ENCODE measurements at places on chromosomes 4 and X.

DNA sequence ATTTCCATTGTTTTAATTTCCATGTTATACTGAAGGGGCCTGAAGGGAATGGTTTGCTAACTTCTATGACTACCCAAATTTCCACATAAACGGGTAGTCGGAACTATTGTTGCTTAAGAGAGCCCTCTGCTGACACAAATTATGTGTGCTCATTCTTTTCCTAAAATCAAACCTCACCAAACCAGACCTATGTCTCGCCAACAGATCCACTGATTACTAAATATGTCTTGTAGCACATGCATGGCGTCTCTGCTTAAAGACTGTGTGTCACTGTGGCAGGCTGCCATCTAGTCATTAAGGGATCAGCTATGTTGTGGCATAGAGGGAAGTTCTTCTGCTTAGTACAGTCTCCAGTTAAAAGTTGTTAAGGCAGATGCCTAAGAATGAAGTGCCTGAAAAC lies 25.1 kb downstream of the PIR start:
- no peak for ATAC-seq

DNA sequence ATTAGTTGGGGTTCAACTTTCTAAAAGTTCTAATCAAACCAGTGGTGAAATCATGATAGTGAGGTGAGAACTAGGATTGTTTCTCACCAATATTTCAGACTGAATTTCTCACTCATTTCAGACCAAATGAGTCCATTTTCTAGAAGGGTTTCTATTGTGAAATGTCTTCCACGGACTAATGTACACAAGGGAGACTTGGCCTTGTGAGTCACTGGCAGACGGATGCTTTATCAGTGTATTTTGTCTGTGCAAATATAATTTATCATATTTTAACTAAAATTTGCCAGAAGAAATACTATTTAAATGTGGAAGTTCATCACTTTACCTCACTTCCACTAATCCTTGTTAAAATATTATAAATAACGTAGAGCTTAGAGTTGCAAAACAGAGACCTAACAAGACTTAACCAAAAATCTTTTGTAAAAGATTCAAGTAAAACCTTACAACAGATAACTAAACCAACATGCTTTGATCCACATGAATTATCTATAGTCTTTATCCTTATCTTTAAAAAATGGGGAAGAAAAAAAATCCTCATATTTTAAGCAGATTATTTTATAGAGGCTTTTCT lies 506.0 kb upstream of the FAM241A start:
- no peak for ATAC-seq

DNA sequence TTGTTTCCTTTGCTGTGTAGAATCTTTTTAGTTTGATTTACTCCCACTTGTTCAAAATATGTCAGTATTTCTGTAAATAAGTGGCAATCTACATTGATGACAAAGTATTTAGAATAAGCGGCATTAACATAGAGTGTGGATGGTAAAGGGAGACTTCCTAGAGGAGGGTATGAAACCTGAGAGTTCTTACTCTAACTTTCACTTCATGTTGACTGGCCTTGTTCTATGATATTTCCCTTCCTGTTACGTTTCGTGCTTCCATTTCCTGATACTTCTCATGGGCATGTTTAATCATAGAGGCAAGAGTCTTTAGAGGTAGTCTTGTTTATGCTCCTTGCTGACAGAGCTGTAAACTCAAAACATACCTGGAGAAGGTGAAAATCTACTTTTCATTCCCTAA lies 408.9 kb downstream of the GLUD2 start:
- ATAC-seq = no peak

GRCh38 chrX:10243106-10243505 lies 86.3 kb downstream of the CLCN4 start:
- no peak for ATAC-seq
